ENCODE measurements at places on chromosomes 1 and 21. TPM values are rescaled to one million over a fixed set of nuclear protein-coding genes. Genes with fewer than 3 reads are reported as not detected.

- H3K4me1 ChIP-seq = no peaks in the 10 kb centered on the region
- DNase-seq = no peak
- H3K27me3 ChIP-seq = no peaks in the 10 kb centered on the region
- H3K36me3 ChIP-seq = no peaks in the 10 kb centered on the region
- H3K4me3 ChIP-seq = no peak overlapping the region
- no peak overlapping the region for H3K27ac ChIP-seq
These were observed 39.7 kb upstream of the TMEM125 start for GRCh38 chr1:43229826-43230780.

DNA sequence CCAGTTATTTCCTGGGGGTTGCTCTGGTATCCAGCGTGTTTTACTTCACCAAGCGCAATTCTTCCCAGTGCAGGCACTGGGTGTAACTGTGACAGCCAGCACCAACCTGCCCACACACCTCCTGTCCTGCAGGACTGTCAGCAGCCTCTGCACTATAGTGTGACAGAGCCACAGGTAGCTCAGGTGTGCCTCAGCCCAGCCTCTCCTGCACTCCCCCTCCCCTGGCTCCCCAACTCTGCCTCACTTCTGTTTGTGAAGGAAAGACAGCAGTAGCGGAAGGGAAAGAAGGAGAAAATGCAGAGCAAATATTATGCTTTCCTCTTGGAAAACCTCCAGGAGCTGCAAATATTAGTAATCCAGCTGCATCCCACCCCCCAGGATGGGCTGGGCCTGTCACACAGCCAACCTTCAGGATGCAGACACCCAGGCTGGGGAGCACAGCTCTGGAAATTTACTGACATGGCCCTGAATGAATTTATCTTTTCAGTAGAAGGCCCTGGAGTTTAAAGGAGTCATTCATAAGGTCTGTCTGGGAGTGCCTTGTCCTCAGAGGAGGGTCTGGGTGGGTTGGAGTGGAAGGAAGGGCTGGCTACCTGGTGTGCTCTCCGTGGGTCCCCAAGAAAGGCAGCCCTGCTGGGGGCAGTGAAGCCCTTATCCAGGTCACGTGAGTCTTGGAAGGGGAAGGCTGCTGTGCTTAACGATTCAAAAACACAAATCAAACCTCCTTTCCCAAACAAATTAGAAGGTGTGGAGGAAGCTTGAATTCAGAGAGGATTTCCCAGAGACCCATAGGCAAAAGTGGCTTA lies 20.9 kb downstream of the CAPN2 start:
- peaks cover 52% of the 10 kb centered on the region for H3K4me1 ChIP-seq
- peaks cover 25% of the 10 kb centered on the region for H3K36me3 ChIP-seq
- H3K4me3 ChIP-seq = no peak overlapping the region
- DNase-seq = no peak
- H3K27ac ChIP-seq = no peak overlapping the region

DNA sequence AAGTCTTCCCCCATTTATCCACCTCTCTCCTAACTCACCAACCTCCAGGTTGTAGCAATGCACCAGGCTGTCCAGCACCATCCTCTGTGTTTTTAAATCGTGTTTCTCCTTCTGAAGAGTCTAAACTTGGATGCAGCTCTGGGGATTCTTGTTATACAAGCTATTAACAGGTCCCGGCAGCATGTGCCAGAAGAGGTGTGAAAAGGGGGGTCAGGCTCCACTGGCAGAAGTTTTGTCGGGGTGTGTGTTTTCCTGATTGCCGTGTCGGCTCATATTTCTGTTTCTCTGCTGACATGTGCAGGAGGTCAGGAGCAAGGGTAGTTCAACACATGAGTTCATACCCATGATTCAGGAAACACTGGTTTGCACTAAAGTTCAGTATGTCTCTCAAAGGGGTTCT lies 658.6 kb upstream of the CAMK1G start:
- DNase-seq = no peak
- H3K27ac ChIP-seq = no peak overlapping the region
- no peaks in the 10 kb centered on the region for H3K27me3 ChIP-seq
- no peaks in the 10 kb centered on the region for H3K4me1 ChIP-seq

DNA sequence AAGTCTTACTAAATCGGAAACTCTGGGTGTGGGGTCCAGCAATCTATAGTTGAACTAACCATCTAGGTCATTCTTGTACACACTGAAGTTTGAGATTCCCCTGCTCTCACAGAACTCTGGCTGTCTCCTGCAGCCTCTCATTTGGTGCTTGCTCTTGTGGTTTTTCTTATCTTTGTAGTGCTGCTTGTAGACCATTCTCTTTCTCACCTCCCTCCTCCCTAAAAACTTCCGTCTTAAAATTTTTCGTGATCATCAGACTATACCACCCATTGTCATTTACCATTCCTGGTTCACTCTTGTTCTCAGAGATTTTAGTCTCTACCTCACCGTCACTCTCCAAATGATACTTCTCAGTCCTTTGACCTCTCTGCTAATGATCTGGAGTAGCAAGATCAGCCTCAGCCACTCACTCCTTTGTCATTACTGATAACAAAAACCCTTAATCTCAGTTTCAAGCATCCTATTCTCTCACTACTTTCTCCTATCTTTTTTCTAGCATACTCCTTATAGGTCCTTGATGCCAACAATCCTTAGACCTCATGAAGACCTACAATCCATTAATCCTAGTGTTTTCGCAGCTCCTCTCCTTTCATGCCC lies 13.0 kb upstream of the EPHX4 start:
- no peaks in the 10 kb centered on the region for H3K27me3 ChIP-seq
- H3K27ac ChIP-seq = no peak overlapping the region

GRCh38 chr1:153537376-153537730 lies 1.6 kb upstream of the S100A6 start:
- H3K4me3 ChIP-seq = no peak overlapping the region
- no peaks in the 10 kb centered on the region for H3K27me3 ChIP-seq
- H3K27ac ChIP-seq = no peak overlapping the region
- peaks cover 79% of the 10 kb centered on the region for H3K4me1 ChIP-seq

GRCh38 chr1:159011751-159012150 lies 2.0 kb downstream of the IFI16 start:
- peaks cover 55% of the 10 kb centered on the region for H3K4me1 ChIP-seq
- no peaks in the 10 kb centered on the region for H3K27me3 ChIP-seq
- peaks cover 13% of the 10 kb centered on the region for H3K36me3 ChIP-seq
- peak overlapping the region; percentile 59 for H3K27ac ChIP-seq
- no peak overlapping the region for H3K4me3 ChIP-seq
- no peak for DNase-seq

GRCh38 chr1:206933333-206933945 lies 11.7 kb upstream of the FCMR start:
- no peaks in the 10 kb centered on the region for H3K27me3 ChIP-seq
- H3K36me3 ChIP-seq = no peaks in the 10 kb centered on the region
- no peak overlapping the region for H3K27ac ChIP-seq
- H3K4me3 ChIP-seq = no peak overlapping the region

DNA sequence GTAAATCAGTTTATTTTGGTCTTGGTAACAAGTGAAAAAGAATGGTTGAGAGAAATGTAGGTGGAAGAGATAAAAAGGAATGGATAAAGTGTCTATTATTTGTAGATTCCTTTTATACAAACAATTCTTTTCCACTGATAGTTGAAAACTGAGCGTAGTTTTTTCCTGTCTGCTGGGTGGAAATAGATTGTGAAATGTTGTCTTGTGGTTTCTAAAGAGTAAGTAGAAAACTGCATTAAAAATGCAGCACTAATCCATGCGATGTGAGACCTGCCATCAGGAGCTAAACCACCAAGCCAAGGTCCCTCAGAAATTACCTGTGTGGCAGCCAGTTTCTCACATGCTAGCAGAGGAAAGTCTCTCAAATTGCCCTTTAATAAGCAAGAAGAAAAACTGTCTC lies 103.2 kb upstream of the SLC44A3 start:
- H3K27ac ChIP-seq = no peak overlapping the region
- no peak overlapping the region for H3K4me3 ChIP-seq
- no peaks in the 10 kb centered on the region for H3K4me1 ChIP-seq
- no peaks in the 10 kb centered on the region for H3K36me3 ChIP-seq

DNA sequence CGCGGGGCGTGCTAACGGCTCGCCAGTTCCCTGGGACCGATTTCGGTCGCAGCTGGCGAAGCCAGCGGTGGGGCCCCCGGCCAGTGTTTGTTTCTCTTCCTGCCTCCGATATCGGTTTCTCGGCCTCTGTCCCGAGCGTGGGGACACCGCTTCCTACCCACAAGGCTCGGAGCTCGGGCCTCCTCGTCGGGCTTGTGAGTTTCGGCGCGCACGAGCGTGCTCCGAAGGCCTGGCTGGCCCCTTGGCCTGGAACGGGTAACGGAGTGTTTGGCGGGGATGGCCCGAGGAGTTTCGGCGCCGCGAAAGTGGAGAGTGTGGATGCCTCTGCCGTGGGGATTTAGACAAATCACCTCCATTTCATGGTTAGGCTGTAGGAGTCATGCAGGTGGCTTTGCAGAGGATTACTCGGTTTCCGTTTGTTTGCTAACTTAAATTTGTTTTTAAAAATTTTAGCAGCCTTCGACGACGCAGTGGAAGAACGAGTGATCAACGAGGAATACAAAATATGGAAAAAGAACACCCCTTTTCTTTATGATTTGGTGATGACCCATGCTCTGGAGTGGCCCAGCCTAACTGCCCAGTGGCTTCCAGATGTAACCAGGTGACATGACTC lies 559 bp downstream of the RBBP4 start:
- H3K27me3 ChIP-seq = no peaks in the 10 kb centered on the region
- no peak for DNase-seq
- peak overlapping the region; percentile 93 for H3K4me3 ChIP-seq
- H3K27ac ChIP-seq = peak overlapping the region; percentile 95

MXRA8 gene
- total RNA-seq = not detected

TCEA3 gene
- 28.7 TPM for total RNA-seq

OR2T29 gene
- not detected for total RNA-seq

LCE2C gene
- total RNA-seq = not detected

GJB5 gene
- not detected for total RNA-seq

All from CD4-positive, alpha-beta memory T cell (primary cell).